Stimulated activated CD8-positive, alpha-beta memory T cell treated with anti-CD3 and anti-CD28 coated beads, Interleukin-7, amount 100 ng/mL, for 1 hour (primary cell): ENCODE measurements at places on chromosomes 12 and 14.
A peak's percentile ranks its signal among the peaks of the same experiment; 100 is the strongest.

DNA sequence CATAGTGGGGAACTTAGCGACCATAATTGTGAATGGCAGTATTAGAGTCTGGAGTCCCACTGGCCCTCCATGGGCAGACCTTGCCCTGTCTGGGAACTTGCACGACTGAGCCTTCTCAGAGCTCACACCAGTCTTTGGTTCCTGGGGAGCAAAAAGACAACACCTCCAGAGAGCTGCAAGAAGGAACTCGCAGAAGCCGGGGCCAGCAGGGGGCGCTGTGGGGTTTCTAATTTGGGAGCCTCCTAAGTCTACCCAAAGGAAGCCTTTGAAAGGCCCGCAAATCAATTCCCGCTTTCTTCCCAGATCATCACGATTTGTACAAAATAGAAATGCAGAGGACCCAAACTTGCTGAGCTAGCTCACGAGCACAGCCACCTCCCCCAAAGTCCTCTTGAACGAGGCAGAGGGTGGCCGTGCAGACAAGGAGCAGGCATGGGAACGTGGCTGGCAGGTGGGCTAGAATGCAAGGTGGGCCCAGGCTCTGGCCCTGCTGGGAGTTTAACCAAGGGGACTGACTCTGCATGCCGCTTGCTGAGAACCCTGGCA lies 46.3 kb upstream of the FBXO21 start:
- DNase-seq, result peak; percentile 32

GRCh38 chr14:75877292-75877691 lies 104.5 kb downstream of the TGFB3 start:
- no peak for DNase-seq

DNA sequence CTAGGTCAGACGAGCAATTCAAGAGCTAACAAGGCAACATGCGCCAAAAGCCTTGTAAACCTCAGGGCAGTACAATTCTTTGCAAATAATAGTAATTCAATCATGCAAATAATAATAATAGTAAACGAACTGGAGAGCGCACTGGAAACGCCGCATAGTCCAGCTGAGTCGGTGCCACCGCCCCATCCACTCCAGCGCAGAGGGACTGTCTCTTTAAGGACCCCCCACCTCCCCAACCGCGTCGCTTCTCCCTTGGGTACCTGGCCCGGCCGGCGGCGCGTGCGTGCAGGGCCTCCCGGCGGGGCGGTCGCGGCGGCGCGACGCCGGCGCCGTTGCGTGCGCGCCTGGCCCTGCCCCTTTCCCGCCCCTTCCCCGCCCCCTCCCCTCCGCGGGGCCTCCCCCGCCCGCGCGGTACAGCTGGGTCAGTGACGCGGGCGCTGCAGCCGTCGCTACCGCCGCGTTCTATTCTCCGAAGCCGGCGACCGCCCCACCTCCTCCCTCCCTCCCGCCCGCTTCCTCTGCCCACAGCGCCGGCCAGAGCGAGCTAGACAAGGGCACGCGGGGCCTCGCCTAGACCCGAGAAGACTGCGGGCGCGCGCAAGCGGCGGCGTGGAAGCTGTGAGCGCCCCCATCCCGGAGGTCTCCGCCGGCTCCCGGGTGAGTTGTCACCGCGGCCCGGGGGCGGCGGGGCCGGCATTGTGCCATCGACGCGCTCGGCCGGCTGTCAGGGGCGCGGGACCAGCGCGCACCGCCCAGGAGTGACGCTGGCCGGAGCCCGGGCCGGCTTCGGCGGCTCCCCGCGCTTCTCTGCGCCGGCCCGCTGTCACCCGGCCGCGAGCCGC lies at the start of gene SUSD6:
TSS of gene SUSD6 (plus strand) at position 425 of the 842 bp plus-strand sequence. CDS start 46,997 bp downstream, outside the sequence.
- peak; percentile 75 for DNase-seq

GRCh38 chr12:2266666-2267620 lies 214.2 kb downstream of the CACNA1C start:
- DNase-seq, result no peak

DNA sequence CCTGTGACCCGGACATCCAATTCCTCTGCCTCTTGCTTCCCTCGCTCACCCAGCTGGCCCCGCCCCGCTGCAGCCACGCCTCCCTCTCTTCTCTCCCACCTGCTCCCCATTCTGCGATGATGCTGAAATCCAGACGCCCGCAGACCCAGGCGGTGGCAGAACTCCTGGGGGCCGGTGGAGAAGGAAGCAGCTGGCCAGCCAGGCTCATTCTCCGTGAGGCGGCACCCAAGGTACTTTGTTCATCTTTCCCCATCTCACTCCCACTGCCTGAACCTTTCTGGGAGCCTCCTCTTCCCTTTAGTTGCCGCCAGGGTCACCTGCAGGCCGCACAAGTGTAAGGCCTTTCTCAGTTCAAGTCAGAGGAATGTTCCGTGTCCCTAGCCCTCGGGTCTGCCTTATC lies 35.7 kb downstream of the FOXN4 start:
- DNase-seq, result no peak

DNA sequence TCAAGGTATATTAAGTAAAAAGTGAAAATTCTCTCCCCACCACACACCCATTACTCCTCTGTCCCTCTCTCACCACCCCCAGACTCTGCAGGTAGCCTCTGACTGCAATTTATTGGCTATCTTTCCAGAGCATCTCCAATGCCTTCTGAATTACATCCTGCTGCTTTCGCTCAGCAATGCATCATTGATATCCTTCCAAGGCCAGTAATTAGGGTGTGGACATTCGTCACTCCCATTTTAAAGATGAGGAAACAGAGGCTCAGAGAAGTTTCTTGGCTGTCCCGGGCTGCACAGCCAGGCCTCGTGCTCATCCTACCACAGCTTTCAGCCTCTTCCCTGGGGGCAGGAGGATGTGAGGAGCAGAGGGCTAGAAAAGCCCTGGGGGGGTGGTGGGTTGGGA lies 23.6 kb upstream of the PGF start:
- no peak for DNase-seq

GRCh38 chr14:30355431-30355913 lies 203.5 kb upstream of the G2E3 start:
- no peak for DNase-seq

DNA sequence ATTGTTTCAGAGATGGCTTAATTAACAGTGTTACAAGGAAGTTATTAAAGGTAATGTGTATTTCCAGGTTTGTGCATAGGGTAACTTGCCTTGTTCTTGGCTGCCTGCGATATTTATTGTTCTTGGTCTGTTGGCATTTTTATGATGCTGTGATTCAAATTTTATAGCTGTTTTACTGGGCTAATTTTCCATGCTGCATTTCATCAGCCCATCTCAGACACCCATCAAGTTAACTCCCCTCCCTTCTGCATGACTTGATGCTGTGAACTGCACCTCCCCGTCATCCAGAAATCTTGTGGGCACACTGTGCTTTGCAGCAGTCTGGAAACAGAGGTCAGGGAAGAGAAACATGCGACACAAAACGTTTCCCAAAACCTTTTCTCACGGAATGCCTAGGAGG lies 1049.2 kb downstream of the AACS start:
- DNase-seq, result no peak

- DNase-seq, result no peak
These were observed 4.2 kb downstream of the TAMALIN start for GRCh38 chr12:52010692-52011601.

GRCh38 chr14:103676881-103677675 lies 38.2 kb downstream of the XRCC3 start:
- DNase-seq, result no peak

DNA sequence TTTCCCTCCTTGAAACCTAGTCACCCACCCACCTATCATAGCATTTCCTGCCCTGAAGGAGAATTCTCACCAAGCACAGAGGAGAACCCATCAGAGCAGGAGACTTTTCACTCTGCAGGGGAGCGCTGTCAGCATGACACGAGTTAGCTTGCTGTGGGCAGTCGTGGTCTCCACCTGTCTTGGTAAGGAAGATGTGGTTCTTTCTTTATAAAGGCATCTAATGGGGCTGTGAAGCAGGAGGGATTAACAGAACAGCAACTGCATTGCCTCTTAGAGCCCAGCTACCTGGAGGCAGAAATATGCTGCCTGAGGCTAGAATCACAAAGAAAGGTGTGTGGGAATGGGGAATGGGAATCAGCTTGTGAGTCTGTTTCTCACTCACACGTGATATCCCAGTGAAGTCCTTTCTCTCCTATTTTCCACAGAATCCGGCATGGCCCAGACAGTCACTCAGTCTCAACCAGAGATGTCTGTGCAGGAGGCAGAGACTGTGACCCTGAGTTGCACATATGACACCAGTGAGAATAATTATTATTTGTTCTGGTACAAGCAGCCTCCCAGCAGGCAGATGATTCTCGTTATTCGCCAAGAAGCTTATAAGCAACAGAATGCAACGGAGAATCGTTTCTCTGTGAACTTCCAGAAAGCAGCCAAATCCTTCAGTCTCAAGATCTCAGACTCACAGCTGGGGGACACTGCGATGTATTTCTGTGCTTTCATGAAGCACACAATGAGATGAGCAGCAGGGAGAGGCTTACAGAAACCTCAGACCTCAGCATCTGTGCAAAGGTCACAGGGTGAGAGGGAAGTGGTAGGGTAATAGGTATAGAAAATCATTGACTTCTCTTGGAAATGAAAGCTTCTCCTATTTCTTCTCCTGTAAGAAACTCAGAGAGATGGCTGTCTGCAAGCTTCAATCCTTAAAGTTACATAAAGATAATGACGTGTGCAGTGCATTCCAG lies 316.9 kb downstream of the DAD1 start:
- no peak for DNase-seq

DNA sequence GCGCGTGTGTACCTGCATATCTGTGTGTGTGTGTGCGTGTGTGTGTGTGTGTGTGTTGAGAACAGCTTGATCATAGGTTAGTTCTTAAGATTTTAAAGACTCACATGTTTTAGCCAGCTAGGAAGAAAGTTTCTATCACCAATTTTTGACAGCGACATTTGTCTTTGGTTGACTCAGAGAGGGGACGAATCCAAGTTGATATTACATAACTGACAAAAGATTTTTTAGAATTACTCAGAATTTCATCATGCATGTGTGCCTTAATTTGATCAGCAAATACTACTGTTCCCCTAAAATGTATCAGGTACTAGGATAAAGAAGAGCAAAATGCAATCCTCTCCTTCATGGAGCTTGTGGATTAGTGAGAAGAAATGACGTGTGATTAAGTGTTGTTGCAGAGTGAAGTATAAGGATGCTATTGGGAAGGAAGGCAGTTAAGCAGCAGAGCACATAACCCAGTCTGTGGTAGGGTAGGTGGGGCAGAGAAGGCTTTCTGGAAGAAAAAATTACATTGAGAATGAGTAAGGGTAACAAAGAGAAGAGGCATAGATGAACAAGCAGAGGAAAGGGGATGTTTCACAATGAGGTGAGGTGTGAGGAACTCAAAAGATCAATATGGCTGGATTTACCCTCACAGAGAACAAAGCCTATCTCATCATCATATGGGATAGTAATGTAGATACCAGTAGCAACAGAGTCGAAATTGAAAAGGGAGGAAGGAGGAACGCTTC lies 77.5 kb downstream of the ELK3 start:
- no peak for DNase-seq

GRCh38 chr14:39426605-39427004 lies 5.6 kb downstream of the FBXO33 start:
- no peak for DNase-seq

- no peak for DNase-seq
These were observed 7.3 kb upstream of the ZNF740 start for GRCh38 chr12:53173085-53173715.

GRCh38 chr12:123077298-123078119 lies 73.4 kb downstream of the PITPNM2 start:
- no peak for DNase-seq

GRCh38 chr14:101887219-101887618 lies 77.2 kb upstream of the DYNC1H1 start:
- no peak for DNase-seq

- DNase-seq, result no peak
These were observed 40.5 kb downstream of the PARP11 start for GRCh38 chr12:3832738-3833137.

GRCh38 chr14:33676135-33676566 lies 274.7 kb downstream of the EGLN3 start:
- DNase-seq, result no peak

DNA sequence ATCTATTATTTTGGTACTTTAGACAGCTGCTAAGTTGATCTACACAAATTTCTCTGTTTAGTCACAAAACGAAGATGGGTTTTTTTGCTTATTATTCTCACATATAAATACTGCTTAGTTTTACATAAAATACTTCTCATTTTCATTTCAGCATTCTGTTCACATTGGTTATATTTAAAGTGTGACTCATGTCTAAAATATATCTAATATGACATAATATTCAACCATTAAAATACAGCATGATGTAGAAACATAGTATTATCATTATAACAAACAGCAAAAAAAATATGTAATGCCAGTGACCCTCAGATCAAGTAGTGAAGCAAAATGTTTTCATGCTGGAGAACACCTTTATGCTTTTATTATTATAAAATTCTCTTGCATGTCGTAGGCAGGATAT lies 63.7 kb downstream of the SH2B3 start:
- no peak for DNase-seq
